ENCODE measurements at places on chromosomes 3 and 15.
A peak's percentile ranks its signal among the peaks of the same experiment; 100 is the strongest.

- no peak for DNase-seq
- no peaks in the 10 kb centered on the region for H3K4me1 ChIP-seq
- H3K27ac ChIP-seq: no peak overlapping the region
- H3K36me3 ChIP-seq: no peaks in the 10 kb centered on the region
- H3K27me3 ChIP-seq: no peaks in the 10 kb centered on the region
- no peak overlapping the region for H3K4me3 ChIP-seq
These were observed 28.5 kb upstream of the UBE2Q2 start for GRCh38 chr15:75814794-75815193.

DNA sequence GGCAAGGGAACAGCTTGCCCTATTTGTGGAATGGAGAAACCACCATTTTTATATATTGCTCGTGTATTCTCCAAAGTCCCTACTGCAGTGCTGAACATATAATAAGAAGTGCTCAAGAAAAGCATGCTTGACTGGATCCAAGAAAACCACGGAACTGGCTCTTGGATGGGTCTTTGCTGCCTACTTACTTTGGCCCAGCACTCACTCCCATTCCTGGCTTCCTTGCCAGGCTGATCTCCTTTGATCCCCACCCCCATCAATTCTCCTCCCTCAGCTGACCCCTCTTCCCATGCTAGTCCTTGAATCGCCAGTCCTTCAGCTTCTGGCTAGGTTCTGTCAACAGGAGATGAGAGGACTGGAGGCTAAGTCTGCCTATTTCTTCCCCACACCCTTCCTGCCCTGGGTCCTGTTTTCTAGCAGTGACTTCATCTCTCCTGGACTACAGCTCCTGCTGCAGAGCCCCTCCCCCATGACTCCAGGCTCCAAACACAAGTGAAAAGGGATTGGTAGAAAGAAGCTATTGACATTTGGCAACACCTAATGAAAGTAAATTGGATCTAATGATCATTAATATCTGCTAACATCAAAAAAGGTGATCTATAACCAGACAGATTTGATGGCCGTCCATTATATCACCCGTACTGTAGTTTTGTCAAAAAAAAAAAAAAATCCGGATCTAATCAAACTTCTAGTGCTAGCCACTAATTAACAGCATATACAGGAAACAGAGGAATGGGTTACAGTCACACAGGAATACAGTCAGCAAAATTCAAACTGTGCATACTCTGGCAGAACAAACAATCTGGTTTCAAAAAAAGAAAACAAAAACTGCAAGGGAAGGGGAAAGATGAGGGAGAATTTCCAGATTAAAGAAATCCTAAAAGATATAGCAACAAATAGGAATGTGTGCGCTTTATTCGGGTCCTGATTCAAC lies 7.8 kb downstream of the FAM240A start:
- H3K27me3 ChIP-seq: peaks cover 41% of the 10 kb centered on the region
- H3K4me3 ChIP-seq: no peak overlapping the region
- no peaks in the 10 kb centered on the region for H3K4me1 ChIP-seq
- no peak overlapping the region for H3K27ac ChIP-seq
- no peaks in the 10 kb centered on the region for H3K36me3 ChIP-seq

DNA sequence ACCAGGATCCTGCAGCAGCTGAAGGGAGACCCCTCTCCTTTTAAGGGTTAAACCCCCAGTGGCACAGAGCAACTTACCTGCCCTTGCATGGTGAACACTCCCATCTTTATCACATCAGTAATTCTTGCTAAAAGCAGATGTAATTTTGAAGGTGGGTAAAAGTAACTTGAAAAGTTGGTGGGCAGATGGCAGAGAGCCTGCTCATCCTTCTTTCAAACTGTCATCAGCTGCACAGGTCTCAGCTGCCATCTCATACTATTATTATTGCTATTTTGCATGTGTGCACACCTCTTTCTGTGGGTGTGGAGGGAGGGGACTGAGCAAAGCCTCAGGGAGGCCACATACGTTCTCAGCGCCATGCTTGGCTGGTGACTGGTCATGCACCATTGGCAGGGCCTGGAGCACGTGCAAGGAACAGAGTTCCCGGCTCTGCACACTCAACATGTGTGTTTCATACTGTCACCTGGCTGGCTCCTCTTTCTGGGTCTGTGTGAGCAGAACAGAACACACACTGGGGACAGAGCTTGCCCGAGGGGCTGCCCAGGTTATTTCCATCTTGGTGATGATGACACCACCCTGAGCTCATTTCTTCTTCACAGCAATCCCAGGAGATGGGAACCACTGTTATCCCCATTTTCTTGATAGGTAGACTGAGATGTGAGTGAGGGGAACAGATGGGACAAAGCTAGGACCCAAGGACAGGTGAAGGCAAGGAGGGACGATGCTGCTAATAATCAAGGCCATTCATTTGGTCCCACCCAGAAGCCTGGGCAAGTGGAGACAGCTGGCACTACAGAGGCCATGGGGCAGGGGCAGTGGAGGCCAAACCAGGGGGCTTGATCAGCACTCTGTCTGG lies 95.8 kb upstream of the KLF13 start:
- peaks cover 4% of the 10 kb centered on the region for H3K4me1 ChIP-seq
- DNase-seq: peak; percentile 25
- H3K27ac ChIP-seq: no peak overlapping the region
- no peaks in the 10 kb centered on the region for H3K36me3 ChIP-seq
- H3K4me3 ChIP-seq: no peak overlapping the region

- no peaks in the 10 kb centered on the region for H3K36me3 ChIP-seq
- no peak overlapping the region for H3K4me3 ChIP-seq
- DNase-seq: no peak
- H3K27ac ChIP-seq: no peak overlapping the region
These were observed 32.6 kb downstream of the EEFSEC start for GRCh38 chr3:128185630-128186447.

DNA sequence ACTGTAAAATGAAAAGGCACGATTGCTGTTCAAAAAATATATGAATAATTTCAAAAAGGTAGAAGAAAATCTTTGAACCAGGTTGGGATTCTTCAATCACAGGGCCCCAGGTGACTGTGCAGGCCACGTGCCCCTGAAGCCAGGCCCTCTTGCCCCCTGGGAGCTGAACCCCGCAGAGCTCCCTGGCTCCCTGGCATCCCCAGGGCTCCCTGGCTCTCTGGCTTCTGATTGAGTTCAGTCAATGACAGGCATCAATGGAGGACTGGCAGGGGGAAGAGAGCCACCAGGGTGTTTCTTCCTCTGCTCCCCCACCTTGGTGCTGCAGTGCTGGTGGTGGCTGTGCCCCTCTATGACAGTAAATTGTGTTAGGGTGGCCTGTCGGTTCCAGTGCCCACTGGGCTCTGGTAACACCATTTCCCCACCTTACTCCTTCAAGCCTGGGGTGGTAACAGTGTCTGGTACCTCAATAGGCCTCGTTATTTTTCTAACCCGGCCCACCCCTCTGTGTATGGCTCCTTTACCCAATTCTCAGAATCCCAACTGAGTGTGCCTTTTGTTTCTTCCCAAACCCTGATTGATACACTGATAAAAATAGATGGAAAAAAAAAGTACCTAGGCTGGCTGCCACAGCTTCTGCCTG lies 62.6 kb downstream of the STARD5 start:
- H3K36me3 ChIP-seq: no peaks in the 10 kb centered on the region
- H3K27me3 ChIP-seq: no peaks in the 10 kb centered on the region
- no peaks in the 10 kb centered on the region for H3K4me1 ChIP-seq
- DNase-seq: no peak
- H3K27ac ChIP-seq: no peak overlapping the region

GRCh38 chr3:54424292-54424691 lies 301.9 kb downstream of the CACNA2D3 start:
- H3K4me3 ChIP-seq: no peak overlapping the region
- DNase-seq: no peak
- H3K27me3 ChIP-seq: no peaks in the 10 kb centered on the region

DNA sequence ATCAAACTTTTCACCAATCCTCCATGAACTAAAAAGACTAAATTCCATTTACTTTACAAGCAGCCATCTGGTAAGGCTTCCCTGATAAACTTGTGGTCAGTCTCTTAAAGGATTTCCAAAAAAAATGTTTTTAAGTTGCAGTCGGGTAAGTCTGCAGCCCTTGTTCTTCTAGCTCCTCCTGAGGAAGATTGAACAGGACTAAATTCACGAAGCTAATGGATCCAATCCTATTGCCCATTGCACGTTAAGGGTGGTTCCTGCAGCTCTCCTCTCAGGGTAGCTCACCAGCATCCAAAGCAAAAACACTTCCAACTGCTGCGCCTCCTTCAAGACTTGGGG lies 2.8 kb downstream of the HES1 start:
- no peaks in the 10 kb centered on the region for H3K36me3 ChIP-seq
- H3K4me1 ChIP-seq: peaks cover 92% of the 10 kb centered on the region

DNA sequence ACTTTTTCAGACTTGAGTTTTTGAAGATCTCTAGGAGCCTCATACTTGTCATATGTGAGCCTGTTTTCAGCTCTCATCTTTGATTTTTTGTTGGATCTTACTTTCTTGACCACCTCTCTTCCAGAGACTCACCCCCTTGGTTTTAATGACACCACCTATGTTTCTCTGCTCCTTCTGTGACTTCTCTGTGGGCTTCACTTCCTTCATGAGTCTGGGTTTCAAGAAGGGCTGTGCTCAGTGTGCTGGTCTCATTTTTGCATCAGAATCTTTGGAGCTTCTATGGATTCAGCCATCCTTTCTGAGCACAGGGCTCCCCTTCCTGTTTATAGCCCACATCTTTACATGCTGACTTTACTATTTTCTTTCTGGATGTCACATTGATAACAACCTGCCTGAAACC lies 17.7 kb downstream of the PPM1L start:
- H3K27me3 ChIP-seq: no peaks in the 10 kb centered on the region
- DNase-seq: no peak
- no peak overlapping the region for H3K4me3 ChIP-seq
- no peaks in the 10 kb centered on the region for H3K36me3 ChIP-seq
- no peak overlapping the region for H3K27ac ChIP-seq

- H3K27ac ChIP-seq: no peak overlapping the region
- no peaks in the 10 kb centered on the region for H3K27me3 ChIP-seq
These were observed 21.3 kb upstream of the RAB11A start for GRCh38 chr15:65847989-65848388.

DNA sequence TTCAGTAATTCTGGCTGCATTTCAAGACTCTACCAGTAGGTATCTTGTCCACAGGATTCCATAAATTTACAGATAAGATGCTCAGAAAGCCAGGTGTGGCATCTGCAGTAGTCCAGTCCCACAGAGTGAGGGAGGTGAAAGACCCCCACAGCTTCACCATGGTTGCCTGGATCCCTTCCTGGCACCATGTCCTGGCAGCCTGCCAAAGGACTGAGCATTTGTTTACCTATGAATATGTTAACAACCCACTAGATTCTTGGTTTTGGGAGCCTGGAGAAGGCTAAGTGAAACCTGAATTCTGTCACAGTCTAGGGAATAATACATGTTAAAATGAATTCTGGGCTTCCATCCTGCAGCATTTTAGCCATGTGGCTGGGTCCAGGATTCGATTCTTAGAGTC lies 14.9 kb downstream of the CHST2 start:
- no peak overlapping the region for H3K27ac ChIP-seq
- no peak overlapping the region for H3K4me3 ChIP-seq
- H3K27me3 ChIP-seq: peaks cover 20% of the 10 kb centered on the region
- H3K4me1 ChIP-seq: no peaks in the 10 kb centered on the region

DNA sequence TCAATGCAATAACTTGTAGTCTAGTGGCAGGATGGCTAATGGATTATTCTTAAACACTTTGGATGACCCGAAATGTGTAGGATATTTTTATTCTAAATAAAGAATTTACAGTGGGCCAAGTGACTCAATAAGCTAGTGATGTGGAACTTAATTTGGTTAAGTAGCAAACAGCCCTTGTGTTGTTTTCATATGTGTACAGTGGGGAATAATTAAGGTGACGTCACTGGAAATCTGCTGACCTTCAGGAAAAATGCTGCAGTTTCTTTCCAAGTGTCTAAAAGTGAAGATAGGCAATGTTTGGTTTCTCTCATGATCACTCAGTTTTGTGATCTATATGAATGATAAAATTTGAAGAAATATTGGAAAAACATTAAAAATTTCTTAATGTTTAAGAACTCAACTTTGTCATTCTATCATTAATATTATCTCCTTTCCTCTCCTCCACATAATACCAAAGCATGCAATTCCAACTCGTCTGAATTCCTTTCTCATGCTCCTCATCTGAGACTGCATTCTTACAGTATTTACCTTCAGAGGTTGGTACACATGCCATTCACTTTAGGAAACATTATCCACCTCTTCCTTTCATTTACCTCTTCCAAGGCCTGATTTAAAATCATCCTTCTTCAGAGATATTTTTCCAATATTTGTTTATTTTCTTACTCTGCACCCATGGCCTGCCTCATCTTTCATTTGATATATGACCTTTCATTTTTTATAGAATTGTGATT lies 414.6 kb upstream of the ARPP21 start:
- no peaks in the 10 kb centered on the region for H3K36me3 ChIP-seq
- no peak overlapping the region for H3K27ac ChIP-seq
- no peak for DNase-seq
- no peaks in the 10 kb centered on the region for H3K4me1 ChIP-seq
- no peak overlapping the region for H3K4me3 ChIP-seq

DNA sequence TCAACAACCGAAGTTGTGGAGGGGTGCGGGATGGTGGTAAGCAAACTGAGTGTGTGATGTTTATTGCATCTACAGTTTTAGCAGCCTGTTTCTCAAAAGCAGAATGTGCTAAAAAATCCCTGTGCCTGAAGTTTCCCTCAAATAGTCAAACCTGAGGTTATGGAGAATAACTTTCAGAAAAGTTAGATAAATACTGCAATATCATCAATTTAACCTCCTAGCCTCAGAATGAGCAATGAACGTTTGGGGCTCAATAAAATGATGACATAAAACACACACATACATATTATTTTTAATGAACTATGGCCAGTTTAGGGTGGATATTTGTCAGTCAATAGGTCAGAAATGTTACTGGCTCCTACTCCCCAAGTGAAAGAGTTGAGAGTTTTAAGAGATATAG lies 201.6 kb downstream of the SEMA6D start:
- no peak overlapping the region for H3K4me3 ChIP-seq
- H3K27me3 ChIP-seq: no peaks in the 10 kb centered on the region
- H3K27ac ChIP-seq: no peak overlapping the region

DNA sequence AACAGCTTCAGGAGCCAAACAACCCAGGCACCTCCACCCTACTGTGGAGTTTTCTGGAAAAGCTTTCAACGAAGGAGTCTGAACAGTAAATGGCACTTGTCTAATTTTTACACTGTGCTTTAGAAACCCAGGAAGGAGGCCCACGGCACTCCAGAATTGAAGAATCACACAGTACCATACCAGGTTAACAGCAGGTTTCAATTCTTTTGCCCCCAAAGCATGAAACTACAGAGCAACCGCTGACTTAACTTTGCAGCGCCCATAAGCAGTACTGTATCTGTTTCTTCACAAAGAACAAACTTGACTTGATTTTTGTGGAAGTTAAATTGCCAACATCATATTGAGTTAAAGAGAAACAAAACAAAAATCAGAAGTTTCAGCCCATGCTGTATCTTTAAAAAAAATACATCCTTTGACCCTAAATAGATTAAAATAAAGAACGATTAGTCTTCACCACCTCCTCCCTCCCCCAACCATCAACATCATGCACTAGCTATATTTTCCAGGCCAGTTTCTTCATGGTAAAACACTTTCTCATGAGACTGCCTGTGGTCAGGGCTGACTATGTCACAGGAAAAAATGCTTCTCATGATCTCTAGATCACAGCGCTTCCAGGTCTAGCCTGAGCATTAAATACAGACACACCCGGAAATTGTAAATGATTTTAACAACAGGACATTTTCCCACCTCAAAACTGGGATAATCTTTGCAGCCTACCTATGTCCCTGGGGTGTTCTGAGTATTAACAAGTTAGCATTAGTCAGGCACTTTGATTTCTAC lies 456.3 kb downstream of the FOXP1 start:
- peak overlapping the region; percentile 80 for H3K27ac ChIP-seq
- H3K36me3 ChIP-seq: no peaks in the 10 kb centered on the region
- H3K4me1 ChIP-seq: peaks cover 11% of the 10 kb centered on the region
- DNase-seq: no peak
